Muscle of arm (tissue), 14 donors: ENCODE measurements at places on chromosomes 7 and 10.

DNA sequence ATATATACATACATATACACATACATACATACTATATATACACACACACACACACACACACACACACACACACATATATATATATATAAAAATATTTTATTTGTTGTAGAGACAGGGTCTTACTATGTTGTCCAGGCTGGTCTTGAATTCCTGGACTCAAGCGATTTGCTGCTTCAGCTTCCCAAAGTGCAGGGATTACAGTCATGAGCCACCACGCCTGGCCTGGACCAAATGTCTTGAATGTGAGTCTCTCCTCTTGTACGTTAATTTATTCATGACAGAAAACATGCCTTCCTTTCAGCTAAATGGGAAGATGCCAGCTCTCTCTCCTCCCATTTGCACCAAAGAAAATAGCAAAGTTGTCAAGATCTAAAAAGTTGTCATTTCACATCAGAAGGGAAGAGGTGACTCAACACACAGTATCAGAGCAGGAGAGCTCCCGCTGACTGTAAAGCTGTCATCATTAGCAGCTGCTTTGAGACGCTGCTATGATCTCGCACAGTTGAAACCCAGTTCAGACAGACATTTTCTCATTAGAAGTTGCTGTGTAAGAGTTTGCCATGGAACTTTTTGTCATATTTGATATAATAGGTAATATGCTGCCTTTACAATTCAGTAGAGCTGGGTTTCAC lies 224.3 kb downstream of the SFMBT2 start:
- DNase-seq = no peak

GRCh38 chr7:135232720-135233119 lies 918 bp upstream of the STRA8 start:
- DNase-seq = no peak

GRCh38 chr10:122875843-122876466 lies 3.4 kb downstream of the FAM24B start:
- DNase-seq = no peak

DNA sequence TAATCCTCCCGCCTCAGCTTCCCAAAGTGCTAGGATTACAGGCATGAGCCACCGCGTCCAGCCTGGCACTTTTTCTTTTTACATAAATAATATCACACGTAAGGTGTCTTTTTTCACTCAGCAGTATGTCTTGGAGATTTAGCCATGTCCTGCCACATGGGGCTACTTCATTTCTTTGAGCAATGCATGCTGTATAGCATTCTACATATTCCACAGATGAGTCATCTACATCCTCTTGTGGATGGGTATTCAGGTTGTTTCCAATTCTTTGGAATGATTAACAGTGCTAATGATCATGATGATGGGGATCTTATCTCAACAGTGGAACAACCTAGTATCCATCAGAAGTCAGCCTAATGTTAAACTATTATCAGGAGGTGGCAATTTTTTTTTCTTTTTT lies 50.8 kb downstream of the ZNF503 start:
- DNase-seq = no peak

- no peak for DNase-seq
Measured at GRCh38 chr10:63382066-63382465, 83.7 kb downstream of the JMJD1C start.
